NCI-H510A (cell line): ENCODE measurements at places on chromosomes 16 and 17.

DNA sequence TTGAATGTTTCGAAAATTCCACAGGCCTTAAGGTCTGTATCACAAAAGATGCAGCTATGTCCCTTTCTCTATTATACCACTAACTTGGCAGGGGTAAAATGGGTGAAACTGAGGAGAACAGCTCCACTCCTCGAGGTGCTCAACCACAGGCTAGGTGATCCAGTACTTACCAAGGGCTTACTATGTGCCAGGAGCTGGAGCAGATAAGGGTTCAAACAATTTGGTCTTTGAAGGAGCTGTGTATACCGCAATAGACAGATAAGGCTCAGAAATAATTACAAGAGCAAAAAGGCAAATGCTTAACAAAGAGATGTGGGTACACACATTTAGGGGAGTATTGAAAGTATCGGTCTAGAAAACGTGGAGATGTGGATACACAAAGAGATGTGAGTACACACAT, 1.5 kb downstream of the XPO6 start:
- DNase-seq = no peak

DNA sequence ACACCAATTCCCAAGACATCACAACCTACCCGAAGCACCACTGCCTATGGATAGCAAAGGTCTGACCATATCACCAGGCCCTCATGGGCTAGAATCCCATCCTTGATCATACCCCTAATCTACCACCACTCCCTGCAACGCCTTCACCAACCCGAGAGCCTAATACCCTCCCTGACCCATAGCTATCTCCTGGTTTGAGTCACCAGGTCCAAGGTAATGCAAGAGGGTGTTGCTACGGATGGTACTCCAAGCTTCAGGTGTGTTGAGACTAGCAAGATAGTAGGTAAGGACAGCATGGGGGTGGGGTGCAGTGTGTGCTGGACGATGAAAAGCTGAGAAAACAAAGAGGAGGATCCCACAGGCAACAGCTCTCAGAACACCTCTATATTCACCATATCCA, 258.0 kb downstream of the ZFHX3 start:
- no peak for DNase-seq

- DNase-seq = no peak
Observed at GRCh38 chr17:78876094-78876597, 26.9 kb downstream of the CEP295NL start.

DNA sequence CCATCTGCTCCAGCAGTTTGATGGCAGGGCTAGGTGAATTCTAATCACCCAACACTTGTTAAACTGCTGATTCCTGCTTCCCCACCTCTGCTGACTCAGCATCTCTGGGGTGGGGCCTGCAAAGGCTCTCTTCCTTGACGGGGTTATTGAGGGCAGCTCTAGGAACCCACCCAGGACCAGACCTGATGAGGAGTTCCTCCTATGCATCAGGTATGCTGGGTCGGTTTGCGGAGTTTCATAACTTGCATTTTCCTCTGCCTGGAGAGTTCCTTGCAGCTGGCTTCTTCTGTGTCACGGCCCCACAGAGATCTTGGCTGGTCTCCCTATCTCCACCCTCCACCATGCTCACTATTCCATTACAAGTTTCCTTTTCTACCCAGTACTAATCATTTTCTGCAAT, 93.4 kb upstream of the CCL2 start:
- no peak for DNase-seq

DNA sequence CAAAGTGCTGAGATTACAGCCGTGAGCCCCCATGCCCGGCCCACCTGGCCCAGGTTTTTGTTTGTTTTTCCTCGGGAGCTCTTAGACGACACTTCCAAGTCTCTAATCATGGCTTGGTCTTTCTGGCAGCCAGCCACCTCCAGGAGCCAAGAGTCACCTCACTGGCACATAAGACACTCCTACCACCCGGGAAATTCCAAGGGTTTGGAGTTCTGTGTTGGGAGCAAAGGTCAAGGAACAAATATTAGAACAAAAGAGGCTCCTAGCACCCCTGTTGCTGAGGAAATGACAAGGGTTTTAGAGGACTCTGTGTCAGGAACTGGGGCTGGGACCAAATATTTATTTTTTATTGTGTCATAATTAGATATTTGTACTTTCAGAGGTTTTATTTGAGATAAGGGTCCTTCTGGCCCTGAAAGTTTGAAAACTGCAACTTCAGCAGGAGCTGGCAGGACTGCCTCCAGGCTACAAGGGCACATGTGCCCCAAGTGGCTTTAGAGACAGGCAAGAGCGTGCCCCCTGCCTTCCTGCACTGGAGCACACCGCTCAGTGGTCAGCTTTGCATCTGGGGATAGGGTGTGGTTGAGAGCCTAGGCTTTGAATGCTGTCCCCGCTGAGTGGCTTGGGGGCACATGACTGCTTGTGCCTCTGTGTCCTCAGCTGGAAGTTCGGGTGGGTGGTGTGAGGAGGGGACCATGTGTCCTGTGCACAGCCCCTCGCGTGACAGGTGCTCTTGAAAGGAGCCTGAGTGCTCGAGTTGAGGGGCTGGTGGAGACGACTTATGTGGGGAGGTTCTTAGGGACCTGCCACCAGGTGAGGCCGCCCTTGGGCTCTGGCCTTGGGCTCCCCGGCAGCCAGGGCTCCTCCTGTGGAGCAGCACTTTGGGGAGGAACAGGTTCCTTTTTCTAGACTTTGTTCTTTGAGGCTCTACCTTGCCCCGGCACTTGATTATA, 29.7 kb downstream of the MGRN1 start:
- DNase-seq = no peak

- DNase-seq = no peak
Observed at GRCh38 chr17:43599835-43600234, 53.7 kb upstream of the ETV4 start.

DNA sequence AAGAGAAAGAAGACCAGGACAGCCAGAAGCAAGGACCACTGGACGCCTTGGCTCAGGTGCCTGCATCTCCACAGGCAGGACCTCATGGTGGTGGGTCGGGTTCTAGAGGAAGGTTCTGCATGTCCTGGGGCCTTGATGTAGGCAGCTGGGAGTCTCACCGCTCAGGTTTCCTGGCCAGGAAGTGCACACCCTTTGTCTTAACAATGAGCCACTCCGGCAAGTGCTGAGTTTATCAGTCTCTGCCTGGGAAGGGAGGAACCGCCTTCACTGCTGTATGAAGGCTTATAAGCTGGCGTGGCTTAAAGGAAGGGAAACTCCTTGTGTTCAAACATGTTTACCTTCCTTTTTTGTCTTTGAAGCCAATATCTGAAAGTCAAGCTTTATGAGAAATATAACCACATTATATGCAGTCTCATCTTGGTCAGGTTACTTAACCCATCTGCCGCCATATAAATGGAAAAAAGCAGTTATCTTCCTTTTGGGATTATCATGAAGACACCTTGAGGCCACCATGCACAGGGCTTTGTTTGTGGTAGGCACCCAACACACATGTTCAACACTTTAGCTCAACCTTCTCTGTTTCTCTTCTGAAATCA, at the start of gene ST6GALNAC1:
ST6GALNAC1 (minus strand) TSS at position 205 of the 596 bp plus-strand sequence; CDS start at position 86, 119 bp downstream.
- no peak for DNase-seq

- no peak for DNase-seq
Observed at GRCh38 chr17:80498920-80499410, 22.6 kb upstream of the NPTX1 start.

DNA sequence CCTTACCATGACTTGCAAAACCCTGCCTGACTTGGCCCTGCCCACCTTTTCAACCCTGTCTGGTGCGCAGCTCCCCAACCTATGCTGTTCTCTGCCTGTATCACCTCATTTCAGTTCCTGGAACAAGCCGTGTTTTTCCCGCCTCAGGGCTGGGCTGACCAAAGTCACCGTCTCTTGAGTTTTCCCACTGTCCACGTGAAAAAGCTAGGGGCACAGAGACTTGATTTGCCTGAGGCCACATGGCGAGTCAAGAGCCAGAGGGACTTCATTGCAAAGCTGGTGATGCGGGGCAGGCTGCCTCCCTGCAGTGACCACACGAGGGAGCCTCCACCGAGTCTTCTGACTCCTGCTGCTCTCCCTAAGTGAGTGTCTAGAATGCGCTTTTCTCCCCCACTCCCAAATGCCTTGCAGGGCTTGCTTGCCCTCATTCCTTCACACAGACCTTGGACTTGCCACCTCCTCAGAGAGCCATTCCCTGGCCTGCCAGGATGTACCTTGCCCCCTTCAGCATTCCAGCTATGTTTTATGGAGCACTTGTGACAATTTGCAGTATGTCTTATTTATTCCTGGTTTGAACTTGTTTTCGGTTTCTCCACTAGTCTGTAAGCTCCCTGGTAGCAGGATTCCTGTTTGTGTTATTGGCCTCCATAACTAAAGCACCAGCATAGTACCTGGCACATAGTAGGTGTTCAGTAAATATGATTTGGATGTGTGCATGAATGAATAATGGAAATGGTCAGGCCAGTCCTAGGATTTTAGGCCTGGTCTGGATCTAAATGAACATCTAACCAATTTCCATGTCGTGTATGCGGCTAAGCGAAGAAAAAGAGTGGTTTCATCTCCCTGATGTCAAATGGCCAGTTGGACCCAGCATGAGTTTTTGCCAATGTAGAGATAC, 252.3 kb downstream of the SNX29 start:
- DNase-seq = no peak

DNA sequence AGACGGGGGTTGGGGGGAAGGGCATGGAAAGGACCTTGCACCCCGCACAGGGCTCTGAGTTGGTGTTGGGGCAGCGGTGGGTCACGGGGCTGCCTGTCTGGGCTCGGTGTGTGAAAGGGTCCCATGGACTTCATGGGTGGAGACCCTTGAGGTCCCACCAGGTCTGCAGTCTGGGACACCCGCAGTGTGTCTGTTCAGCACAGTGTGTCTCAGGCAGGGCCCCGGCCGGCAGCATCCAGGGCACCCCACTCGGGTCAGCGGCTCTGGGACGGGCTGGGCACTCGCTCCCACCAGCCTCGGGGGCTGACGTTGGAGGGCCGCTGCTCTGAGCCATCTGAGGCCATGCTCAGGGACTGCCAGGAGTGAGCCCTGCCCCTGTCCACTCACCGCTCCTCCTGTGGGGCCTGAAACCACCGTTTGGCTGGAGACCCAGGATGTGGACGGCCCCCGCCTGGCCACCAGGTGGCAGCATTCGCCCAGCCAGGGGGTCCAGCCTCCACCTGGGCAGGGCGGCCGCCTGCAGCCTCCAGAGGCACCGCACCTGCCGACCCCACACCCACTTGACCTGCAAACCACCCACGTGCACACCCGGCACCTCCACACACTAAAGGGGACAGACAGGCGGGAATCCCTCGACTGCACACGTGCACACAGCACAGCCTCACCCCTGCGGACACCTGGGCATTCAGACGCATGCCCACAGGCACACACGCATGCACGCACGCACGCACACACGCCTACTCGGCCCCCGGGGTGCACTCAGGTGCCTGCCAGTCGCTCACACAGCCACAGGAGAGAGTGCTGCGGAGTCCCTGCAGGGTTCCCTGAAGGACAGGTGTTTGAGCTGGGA, 10.1 kb upstream of the ZFPM1 start:
- no peak for DNase-seq

DNA sequence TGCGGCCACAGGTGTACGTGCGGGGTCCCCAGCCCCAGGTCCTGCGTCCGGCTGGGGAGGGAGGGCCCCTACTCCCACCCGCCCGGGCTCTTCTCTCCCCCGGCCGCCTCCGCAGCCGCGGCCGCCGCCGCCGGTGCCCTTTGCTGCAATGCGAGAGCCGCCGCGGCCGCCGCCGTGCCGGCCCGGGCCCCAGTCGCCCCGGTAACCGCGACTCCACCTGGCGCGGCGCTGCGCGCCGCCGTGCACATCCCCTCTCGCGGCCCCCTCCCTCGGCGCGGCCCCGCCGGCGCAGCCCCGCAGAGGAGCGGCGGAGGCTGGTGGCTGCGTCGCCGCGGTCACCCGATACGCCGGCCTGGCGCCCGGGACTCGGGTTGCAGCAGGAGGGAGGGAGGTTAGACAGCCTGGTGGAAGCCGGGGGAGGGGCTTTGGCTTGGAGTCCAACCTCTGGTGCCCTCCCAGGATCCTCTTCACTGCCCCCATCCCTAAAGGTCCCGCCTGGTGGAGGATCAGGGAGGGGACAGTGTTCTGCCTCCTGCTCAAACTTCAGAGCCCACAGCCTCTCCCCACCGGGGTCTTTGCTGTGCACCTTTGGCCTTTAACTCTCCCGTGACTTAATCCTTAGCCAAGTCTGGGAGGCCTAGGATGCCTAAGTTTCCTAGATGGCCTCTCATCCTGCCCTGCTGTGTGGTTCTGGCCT, 32.9 kb downstream of the SRCIN1 start:
- DNase-seq = peak; percentile 78

- no peak for DNase-seq
Observed at GRCh38 chr17:75571885-75572215, 15.8 kb upstream of the MYO15B start.

- no peak for DNase-seq
Observed at GRCh38 chr16:67393788-67394154, 473 bp upstream of the TPPP3 start.

- no peak for DNase-seq
Observed at GRCh38 chr17:28518132-28518531, 12.0 kb downstream of the FOXN1 start.

DNA sequence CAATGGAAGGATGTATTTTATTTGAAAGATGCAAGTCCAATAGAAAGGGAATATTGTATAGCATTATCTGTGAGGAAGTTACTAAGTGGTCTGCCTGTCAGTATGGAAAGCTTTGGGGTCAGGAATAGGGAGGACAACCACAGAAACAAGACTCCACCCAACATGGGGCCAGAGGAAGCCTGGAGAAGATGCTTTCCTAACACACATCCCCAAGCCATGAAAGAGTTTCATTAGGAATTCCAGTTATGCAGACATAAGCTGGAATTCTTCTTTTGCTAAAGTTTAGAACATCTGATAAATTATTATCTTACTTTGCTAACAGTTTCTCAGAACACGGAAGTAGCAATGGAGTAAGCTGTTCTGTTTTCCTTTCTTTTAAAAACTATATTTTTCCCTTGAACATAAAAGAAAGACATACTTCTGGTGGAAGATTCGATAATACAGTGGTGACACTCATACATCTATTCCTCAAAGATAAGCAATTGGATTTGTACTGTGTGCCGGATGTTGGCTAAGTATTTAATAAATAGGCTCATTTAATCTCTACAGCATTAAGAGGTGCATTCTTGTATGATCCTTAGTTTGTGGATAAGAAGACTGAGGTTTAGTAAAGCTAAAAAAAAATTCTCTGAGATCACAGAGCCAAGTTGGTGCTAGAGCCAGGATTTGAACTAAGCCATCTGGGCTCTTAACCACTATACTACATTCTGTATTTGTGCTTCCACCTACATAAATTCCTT, 51.0 kb upstream of the GAS7 start:
- DNase-seq = no peak

GRCh38 chr16:81616321-81617020, 162.6 kb upstream of the PLCG2 start:
- DNase-seq = no peak

- no peak for DNase-seq
Observed at GRCh38 chr16:4283939-4284338, 11.1 kb upstream of the TFAP4 start.

- DNase-seq = no peak
Observed at GRCh38 chr16:85777583-85778310, 21.6 kb downstream of the EMC8 start.

GRCh38 chr16:81632392-81633146, 146.5 kb upstream of the PLCG2 start:
- DNase-seq = no peak

GRCh38 chr16:51816929-51817328, 665.9 kb upstream of the SALL1 start:
- DNase-seq = no peak

GRCh38 chr16:49775581-49775980, 80.3 kb downstream of the ZNF423 start:
- no peak for DNase-seq
